ENCODE measurements at places on chromosomes 2 and 18. TPM values are rescaled to one million over a fixed set of nuclear protein-coding genes. Genes with fewer than 3 reads are reported as not detected.

The PSMA8 gene
- not detected for total RNA-seq

The RSAD2 gene
- total RNA-seq: not detected

The CIB4 gene
- total RNA-seq: not detected

- DNase-seq: no peak
These were observed 26.1 kb upstream of the AP1S3 start for GRCh38 chr2:223863491-223863890.

- DNase-seq: no peak
These were observed 168.0 kb downstream of the SPP2 start for GRCh38 chr2:234218266-234219045.

- no peak for DNase-seq
These were observed 15.5 kb downstream of the SLC66A2 start for GRCh38 chr18:79935925-79936324.

DNA sequence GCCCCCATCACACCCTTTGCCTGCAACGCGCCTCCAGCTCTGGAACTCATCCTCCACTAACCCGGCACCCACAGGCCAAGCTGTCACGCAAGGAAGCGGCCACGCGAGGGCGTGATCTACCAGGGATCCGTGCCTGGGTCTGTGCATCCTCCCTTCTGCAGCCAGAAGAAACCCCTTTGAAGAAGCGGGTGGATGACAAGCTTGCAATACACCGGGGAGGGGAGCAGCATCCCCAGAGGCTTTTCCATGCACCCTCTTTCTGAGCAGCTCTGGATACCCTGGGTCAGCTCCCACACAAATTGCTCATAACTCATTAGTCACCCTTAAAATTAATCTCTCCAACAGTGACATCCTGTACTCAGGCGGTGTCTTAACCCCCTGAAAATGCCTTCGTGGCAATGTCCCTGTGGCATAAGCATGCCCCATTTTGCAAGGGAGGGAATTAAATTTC lies 47.6 kb downstream of the PDCL3 start:
- DNase-seq: peak; percentile 60

DNA sequence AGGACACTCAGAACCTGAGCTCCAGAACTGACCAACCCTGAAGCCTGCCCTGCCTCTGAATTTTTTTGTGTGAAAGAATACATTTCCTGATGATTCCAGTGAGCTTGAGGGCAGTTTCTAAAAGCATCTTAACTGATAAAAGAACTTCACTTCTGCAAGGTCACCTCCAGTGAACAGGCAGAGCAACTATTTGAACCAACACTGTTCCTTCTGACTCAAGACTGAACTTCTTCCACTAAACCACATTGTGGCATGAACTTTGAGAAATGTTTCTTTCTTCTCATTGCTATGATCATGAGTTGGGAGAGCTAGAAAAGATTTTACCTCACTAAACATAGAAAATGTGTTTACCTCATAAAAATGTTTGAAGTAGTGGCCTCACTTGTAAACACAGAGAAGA lies 83.8 kb upstream of the SERTAD2 start:
- DNase-seq: no peak

All from G401 (cell line).